ENCODE measurements at places on chromosomes 1 and 21.

DNA sequence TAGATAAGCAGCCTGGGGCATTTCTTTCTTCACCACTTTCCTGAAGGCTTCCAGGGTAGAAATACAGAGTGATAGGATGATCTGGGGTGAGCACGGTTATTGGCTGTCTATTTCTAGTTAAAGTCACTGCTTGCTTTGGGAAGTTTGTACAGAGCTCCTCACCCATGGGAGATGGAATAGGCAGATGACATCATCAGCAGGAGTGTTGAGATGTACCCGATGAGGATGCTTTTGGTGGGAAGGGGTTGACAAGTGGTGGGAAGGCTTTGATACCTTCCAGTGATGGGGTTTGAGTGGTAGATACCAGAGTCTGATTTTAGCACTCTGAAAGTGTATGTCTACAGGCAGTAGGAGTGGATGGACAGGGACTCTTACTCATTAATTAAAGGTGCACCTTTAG is 112.6 kb downstream of the BRINP2 start:
- DNase-seq: no peak

- no peak for DNase-seq
These were observed 172.0 kb downstream of the HMCN1 start for GRCh38 chr1:185906186-185906585.

DNA sequence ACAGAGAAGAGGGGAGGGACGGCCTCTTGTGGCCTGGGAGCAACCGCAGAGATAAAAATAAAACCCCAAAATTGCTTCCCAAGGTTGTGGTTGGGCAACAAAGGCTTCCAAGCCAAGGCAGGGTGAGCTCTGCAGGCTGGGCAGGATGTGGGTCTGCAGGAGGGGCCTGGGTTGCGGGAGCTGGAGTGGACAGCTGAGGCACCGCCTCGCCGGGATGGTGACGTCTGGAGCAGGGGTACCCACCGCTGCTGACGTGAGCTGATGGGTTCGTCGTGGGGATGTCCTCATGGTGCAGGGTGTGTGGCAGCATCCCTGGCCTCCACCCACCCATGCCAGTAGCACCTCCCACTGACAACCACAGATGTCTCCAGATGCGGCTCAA is 3.7 kb downstream of the AURKAIP1 start:
- no peak for DNase-seq

GRCh38 chr1:83017276-83017675 is 981.7 kb downstream of the TTLL7 start:
- DNase-seq: no peak

DNA sequence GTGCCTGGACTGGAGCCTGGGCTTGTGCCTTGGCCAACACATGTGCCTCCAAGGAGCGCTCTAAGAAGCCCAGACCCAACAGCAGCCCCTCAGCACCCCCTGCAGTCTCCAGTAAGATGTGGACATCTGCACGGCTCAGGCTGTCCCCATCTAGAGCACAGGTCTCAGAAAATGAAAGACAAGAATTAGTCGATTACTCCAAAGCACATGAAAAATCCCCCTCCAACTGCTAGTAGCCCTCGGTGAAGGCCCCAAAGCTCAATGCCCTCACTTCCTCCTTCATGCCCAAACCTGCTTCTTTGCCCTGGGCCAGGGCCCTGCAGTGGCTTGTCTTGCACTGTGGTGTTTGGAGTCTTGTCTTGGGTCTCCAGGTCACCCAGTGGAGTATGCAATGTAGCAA is 21.9 kb upstream of the ERO1B start:
- no peak for DNase-seq

DNA sequence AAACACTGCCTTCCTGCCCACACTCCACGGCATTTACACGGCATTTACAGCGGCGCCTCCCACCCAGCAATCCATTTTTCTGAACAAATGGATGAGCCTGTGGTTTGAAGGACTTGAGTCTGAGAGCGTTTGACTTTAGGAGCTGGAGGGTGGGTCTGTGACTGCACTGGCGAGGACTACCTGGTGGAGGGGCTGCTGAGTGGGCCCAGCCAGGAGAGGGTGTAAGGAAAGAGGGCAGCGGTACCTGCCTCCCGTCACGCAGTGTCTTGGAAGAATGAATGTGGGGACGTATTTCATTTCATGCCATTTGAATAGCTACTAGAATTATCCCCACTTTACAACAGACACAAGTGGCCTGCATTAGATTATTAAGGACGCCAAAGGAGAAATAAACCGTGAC is 62.9 kb downstream of the B3GALT5 start:
- no peak for DNase-seq

DNA sequence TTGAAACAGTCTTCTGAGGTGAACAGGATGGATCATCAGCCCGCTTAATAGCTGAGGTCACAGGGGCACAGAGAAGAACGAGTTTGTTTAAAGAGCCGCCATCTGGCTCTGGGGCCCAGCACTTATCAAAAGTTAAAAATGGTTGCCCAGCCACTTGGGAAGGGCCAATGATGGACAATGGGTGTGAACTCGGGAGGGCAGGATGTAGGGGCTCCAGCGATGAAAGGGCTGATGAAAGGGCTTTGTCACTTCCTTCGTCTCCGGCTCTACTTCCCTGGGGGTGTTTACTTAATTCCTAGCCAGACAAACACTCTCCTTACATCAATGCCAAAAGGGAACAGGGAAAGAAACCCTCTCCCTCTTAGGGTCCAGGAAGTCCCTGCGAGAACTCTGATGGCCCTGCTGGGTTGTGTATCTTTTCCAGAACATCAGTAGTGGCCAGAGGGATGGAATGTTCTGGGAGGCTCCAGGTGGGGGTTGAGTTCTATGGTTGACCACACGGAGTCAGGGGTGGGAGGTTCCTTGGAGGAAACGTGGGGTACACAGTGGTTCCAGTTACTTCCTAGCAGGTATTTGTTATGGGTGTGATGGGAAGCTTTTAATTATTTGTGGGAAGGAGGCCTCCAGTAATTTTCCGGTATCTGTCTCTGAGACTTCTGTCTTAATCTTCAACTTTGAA is 9.0 kb upstream of the ABCG1 start:
- peak; percentile 34 for DNase-seq

DNA sequence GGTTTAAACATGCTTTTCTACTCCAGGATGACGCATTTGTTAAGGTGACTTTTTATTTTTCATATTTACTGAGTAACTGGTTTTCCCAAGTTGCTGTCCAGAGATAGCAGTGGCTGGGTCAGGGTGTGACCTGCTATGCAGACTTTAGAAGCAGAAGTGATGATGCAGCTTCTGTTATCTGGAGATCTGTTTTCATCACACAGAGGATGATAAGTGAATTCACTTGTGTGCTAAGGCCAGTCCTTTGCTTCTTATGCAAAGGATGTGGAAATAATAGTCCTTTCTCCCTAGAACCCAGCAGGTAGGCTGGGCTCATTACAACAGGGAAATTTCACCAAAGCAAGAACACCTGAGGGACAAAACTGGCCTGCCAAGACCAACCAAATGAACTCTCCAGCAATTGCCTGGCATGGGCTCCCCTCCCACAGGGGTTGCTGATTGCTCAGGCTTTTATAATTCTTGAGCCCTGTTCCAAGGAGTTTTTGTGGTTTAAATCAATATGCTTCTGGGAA is 97.8 kb upstream of the LPGAT1 start:
- no peak for DNase-seq

Data from vagina (tissue), 2 donors.